ENCODE measurements at places on chromosomes 11 and 22.

GRCh38 chr22:41425660-41426365 is 20.8 kb downstream of the TOB2 start:
- DNase-seq: no peak

DNA sequence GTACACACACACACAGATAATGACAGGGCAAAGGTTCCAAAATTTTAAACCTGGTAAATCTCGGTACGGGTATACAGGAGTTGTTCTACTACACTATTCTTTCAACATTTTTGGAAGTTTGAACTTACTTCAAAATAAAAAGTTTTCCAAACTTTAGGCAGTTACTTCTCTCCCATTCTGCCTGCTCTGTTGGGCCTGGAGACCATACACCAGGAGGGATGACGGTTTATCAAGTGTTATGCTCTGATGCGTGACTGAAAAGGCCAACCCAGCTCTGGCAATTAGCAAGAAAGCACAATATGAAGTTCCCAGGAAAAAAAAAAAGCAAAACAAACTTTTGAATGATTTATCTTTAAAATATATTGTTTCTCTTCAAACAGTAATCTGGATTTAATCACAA is 969 bp downstream of the SERPIND1 start:
- no peak for DNase-seq

DNA sequence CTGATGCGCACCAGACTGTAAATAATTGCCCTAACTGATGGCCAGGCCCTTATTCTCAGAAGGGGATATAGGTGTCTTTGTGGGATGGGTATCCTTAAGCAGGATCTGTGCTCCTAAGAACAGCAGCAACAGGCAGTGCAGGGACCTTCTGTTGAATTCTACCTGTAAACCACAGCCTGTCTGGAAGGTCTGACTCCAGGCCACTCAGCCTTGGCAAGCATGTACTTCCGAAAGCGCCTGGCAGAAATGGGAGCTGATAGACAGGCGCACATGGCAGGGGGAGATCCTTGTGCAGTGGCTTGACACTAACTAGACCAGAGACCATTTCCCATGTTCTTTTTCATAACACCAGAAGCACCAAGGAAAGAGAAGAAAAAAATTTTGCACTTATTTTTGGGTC is 59.0 kb downstream of the C22orf31 start:
- DNase-seq: no peak

DNA sequence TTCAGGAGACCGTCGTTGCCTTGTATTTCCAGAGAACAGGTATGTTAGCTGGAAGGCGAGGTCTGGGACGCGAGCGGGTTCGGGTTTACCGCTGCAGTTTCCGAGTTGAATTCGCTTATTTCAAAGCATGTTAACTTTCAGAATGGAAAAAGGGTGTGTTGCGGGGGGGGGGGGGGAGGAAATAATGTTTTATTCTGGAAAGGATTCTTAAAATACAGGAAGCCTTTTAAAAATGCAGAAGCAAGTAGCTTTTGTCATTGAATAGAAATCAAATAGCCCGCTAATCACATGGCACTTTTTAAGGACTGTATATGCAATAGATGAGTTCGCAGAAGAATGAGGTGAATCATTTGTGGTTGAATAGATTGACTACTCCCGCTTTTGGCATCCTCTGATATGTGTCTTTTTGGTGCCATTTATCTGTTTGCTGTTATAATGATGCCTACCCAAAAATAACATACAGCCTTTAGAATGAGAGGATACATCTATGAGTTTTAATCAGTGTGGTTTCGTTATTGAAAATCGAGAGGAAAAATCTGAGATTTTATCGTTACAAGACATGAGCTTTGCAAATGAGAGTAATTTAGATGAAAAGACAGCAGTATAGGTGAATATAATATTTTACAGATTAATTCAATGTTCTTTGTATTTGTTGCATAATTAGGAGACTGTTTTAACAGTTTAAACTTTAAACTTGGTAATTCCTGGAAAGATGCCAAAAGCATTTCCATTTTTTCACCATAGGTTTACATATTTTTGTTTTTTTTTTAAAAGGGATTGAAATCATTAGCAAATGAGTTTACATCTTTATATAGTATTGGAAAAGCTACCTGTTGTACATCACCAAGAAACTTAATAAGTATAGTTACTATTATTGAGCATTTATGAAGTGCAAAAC is 1.7 kb downstream of the PDE3B start:
- DNase-seq: no peak

DNA sequence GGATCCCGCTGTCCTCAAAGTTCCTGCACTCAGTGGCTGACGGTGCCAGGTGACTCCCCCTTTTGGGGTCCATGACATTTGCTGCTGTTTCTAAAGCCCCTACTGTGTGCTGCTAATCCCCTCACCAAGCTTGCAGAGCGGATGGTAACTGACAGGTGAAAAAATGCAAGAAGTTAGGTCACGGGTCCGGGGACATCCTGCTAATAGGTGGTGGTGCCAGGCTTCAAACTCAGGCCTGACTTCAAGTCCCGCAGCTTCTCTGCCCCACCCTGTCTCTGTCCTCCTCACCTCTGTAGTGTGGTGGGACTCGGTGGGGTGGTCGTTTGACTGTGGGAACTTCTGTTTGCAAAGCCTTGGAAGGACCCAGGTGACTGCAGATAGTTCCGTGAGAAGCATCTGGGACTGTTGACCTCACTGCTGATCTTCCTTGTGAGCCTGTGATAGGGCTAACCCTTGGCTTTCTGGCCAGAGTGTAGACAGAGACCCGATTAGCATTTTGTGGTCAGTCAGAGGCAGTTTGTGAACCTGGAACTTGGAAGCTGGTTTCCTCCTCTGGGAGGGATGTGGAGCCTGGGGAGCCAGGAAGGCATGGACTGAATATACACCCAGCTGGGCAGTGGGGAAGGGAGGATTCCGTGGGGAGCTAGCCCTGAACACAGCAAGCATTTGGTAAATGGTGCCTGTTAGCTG is 115.4 kb upstream of the OR4B1 start:
- no peak for DNase-seq

- DNase-seq: no peak
Observed at GRCh38 chr11:76794371-76795289, 11.5 kb downstream of the TSKU start.

GRCh38 chr11:75147191-75147874 is 3.6 kb upstream of the SLCO2B1 start:
- DNase-seq: no peak

GRCh38 chr11:96074551-96075310 is 150.8 kb upstream of the MTMR2 start:
- no peak for DNase-seq

DNA sequence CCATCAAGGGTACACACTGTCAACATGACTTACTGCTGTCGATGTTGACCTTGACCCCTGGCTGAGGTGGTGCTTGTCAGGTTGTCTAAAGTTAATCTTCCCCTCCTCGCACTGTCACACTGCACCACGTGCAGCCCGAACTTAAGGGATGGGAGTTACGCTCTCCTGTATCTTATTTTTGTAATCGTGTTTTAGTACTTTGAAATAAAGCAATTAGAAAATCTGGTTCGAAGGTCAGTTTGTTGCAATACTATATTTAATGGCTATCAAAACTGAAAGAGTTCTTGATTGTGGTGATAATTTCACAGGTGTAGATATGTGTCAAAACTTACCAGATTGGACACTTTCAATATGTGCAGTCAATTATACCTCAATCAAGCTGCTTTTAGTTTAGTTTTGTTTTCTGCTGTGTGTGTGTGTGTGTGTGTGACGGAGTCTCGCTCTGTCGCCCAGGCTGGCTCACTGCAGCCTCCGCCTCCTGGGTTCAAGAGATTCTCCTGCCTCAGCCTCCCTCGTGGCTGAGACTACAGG is 10.7 kb upstream of the ST14 start:
- no peak for DNase-seq

- DNase-seq: no peak
Observed at GRCh38 chr11:65316227-65317024, 1.8 kb downstream of the CDC42EP2 start.

DNA sequence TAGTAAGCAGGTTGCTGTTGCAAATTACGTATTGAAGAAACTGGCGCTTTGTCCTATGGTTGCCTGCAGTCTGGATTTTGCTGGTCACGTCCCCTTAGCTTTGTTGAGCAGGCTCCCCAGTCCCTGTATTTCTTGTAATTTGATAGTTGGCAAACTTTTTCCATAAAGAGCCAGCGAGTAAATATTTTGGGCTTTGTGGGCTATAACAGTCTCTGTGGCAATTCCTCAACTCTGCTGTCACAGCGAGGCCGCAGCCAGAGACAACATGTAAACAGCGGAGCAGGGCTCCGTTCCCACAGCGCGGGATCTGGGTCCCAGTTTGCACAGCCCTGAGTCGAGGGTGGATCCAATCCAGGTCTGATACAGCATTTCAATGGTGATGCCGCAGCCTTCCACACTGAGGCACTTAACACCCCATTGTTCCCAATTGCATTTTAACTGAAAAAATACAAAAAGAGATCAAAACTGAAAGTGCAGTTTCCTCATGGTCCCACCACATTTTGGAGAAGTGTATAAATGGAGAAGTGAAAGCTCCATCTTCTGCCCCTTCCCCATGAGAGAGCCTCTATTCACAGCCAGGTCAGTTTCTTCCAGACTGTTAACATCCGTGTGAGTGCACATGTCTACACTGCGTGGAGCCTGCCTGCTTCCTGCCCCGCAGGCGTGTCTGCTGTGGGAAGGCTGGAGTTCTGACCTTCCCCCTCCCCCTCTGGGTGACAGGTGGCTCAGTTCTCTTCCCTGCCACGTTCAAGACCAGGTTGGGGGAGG is 89.1 kb downstream of the RPS6KA4 start:
- DNase-seq: no peak

DNA sequence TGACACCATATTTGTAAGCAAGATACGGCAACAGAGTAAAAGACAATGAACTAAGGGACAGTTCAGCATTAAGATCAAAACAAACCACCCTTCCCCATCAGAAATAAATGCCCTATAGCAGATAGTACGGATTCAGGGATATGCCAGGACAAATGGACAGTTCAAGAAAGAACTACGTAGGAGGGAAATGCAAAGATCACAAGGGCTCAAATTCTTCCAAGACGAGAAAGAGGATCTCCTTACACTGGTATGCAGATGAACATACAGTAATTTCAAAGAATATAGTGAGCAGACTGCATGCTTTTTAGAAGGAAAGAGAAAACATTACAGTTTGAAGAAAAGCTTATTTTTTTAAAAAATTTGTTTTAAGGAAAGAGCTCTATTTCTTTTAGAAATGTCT is 124.7 kb upstream of the APOA1 start:
- no peak for DNase-seq

Measured in retinal pigment epithelial cell (primary cell).